ENCODE measurements at places on chromosomes 7 and 10. TPM values are rescaled to one million over a fixed set of nuclear protein-coding genes. Genes with fewer than 3 reads are reported as not detected.

DNA sequence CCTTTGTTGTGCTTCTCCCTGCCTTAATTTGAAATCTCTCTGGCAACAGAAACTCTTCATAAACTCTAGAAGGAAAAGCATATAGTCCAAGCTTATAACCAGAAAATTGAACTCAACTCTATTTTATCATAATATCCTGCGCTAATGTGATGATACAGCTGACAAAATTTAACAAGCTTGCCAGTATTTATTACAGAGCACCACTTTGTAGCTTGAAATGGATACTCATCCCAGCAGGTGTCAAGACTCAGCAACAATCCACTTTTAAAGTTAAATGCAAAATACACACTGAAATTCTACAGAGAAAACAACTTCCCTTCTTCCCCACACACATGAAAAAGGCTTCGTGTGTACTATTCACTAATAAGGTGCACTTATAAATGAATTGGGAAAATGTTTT is 228.9 kb downstream of the AGMO start:
- DNase-seq: no peak

- DNase-seq: peak; percentile 29
Measured at GRCh38 chr7:120856621-120857352, 1.2 kb downstream of the TSPAN12 start.

Gene OR13A1
- under 0.01 TPM for total RNA-seq

Gene CDHR1
- total RNA-seq: 1.6 TPM

Gene SGPL1
- total RNA-seq: 40.4 TPM

Gene LRRC18
- not detected for total RNA-seq

- DNase-seq: no peak
Measured at GRCh38 chr7:36017111-36017510, 135.9 kb upstream of the EEPD1 start.

GRCh38 chr7:107506674-107507339 is 37.0 kb downstream of the GPR22 start:
- DNase-seq: no peak

- DNase-seq: no peak
Measured at GRCh38 chr10:13420532-13421307, 72.6 kb upstream of the SEPHS1 start.

Data from frontal cortex (tissue), 4 donors.